ENCODE measurements at places on chromosomes 7 and 10.

GRCh38 chr7:87000344-87000743 lies 59.1 kb downstream of the ELAPOR2 start:
- DNase-seq, result no peak

DNA sequence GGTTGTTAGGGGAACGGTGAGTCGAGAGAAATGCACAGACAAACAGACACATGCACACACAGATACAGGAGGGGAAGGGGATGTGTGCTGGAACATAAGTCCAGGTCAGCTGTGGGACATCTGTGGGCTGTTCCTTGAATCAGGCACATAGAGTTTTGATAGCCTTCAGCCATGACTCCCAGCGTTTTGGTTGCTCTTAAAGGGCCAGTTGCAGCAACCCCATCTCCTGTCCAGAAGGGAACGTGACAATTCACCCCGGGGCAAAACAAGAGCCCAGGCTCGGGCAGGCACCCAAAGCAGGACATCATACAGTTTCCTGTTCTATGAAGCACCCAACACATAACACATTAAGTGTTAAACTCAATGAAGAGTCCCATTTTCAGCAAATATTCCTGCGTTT lies 9.6 kb downstream of the INSYN2A start:
- DNase-seq, result no peak

GRCh38 chr10:129921801-129922597 lies 42.1 kb downstream of the EBF3 start:
- no peak for DNase-seq

- no peak for DNase-seq
Observed at GRCh38 chr10:122216047-122216446, 55.0 kb upstream of the BTBD16 start.

DNA sequence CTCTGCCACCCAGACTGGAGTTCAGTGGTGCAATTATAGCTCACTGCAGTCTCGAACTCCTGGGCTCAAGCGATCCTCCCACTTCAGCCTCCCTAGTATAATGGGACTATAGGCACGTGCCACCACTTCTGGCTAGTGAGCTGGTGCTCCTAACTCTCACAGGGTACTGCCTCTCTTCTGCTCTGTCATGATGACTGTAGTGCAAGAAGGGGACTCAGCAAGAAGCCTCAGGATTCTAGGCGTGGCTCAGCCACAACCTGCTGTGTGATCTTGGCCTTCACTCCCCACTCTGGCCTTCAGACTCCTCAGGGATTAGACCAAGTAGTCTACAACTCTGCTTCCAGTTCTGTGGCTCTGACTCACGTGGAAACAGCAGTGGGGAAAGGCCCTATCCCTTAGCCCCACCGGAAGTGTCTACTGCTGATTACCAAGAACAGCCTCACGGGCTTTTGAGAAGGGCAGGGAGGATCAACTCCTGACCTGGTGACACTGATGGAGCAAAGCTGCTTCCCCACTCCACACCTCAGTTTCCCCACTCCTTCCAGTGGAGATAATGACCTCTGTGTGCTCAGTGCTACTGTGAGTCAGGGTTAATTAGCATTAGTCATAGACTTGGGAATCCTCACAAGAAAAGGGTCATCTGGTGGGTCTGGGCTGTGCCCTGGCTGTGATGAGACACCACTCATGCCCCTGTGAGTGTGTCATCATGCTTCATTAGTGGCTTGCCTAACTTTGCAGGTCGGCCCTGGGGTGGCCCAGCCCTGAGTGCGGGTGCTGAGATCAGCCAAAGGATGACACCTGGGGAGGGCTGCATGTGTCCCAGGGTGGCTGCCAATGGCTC lies 41.1 kb downstream of the ZC3HC1 start:
- no peak for DNase-seq

- no peak for DNase-seq
Observed at GRCh38 chr7:37187179-37187578, 261.5 kb downstream of the ELMO1 start.

- DNase-seq, result no peak
Observed at GRCh38 chr10:78378192-78378591, 344.5 kb downstream of the RPS24 start.

GRCh38 chr10:96998329-96998888 lies 166.3 kb downstream of the LCOR start:
- DNase-seq, result no peak

DNA sequence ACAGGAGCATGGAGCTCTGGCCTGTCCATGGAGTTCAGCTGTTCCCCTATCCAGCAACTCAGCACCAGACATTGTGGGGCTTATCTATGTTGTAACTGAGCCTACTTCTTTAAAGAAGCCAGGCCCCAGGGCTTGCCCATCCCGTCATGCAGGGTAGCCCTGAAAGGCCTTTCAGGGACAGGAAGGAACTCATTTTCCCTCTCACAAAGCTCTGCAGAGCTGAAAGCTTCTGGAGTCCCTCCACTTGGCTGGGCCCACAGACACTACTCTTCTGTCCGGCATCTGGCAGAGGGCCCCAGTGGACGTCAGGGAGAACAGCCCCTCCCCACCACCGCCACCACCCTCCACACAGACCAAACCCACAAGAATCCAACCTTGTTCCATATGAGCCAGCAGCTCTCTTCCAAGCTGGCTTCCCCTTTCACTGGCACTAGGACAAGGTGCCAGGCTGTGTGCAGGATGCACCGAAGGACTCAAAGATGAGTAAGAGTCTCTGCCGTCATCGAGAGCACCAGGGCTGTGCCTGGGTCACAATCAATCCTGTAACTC lies 33.1 kb downstream of the DENND2A start:
- DNase-seq, result no peak

DNA sequence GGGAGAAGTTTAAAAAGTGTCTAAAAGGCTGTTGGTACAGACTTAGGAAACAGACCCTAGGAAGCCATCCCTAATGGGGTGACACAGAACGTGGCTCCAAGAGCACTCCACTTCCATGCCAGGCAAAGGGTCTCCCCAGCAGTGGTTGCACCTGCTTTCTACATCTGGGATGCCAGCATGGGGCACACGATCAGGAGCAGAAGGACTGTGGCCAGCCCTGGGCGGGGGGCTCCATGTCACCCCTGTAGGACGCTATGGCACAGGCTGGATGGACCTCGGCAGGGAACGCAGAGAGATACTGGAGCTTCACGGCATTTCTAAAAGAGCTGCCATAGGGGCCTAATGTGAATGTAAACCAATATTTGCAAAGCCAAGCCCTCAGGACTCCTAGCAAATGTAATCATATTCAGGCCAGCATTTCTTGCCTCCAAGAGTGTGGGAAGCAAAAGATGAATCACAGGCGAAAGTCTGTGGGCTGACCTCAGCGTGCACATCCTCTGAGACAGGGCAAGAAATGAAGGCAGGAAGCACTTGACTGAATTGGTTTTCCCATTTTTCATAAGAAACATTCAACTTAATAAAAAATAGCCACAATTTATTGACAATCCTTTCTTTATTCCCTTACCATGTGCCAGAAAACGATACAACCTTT lies 93.9 kb downstream of the ATXN7L1 start:
- no peak for DNase-seq
